NCI-H2081 treated with DMSO at 0.1 percent for 48 hours (cell line): ENCODE measurements at places on chromosomes 16 and 17.

DNA sequence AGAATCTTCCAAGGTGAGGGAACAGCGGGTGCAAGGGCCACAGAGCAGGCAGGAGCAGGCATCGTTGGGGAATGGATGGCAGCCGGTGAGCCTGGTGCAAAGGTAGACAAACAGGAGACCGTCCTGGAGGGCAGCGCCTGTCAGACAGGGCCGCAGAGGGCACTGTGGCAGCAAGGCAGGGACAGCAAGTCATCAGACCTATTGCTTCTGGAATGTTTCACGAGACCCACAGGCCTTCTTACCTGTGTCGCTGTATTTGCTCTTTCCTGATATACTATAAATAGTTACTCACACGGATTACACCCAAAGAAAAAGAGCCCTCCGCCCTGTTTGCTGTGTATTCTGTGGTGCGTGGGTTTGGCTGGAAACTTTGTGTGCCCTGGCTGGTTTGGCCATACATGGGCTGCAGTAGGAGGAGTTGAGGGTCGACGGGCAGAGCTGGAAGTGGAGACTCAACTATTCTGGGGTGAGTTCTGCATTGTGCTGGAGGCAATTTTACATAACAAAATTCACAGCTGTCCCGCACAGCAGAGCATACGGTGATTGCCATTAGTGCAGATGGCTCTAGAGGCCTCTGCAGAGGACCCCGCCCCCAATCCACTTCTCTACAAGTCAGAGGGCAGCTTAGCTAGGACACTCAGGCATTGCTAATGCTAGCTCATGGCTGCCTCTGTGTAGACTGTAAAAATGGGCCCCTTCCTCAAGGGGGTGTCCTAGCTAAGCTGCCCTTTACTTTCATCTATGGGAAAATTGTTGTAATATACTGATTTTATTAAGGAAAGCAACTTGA lies 18.6 kb upstream of the POLR3E start:
- no peak for DNase-seq

DNA sequence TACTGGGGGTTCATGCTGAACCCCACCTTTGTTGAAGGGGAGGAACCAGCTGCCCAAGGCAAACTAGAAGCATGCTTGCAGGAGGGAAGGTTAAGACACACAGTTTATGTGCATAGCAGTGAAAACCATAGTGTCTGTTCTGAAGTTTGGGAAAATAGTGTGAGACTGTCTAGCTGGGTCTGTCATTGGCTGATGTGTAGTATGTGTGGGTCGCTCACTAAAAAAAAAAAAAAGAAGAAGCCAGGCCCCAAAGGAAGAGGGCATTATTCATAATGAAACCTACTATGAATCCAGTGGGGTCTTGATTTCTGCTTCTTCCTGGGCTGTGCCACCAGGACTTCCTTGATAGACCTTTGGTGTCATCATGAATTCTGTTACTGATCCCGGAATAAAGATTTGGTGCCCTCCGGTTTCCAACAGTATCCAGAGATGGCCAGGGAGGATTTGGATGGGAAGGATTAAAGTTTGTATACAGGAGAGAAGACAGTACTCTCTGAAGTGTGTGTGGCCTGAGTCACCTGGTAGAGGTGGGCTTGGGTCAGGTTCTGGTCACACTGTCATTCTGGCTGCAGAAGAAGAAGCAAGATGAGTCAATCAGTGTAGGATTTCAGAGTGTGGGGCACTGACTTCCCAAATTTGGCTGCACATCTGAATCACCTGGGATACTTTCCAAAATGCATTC lies 220.3 kb downstream of the PRKCA start:
- no peak for DNase-seq

DNA sequence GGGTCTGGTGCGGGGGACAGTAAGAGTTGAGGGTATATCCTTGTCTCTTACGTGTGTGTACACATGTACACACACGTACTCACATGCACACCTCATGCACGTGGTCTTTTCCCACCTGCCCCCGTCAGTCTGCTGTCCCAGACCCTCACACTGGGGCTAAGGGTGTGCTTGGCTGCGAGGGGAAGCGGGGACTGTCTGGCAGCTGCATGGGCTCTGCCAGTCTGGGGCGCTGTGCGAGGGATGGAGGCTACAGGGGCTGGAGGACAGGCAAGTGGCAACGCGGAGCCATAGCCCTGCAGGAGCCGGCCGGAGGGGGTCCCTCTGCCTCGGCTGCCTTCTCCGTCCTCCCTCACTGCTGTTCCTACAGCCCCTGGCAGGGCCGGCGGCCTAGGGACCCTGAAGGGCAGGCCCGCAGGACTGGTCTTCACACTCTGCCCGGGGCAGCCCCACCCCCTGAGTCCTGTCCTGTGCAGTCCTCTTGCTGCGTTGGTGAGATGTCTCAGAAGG lies 20.8 kb upstream of the SLC38A10 start:
- no peak for DNase-seq

DNA sequence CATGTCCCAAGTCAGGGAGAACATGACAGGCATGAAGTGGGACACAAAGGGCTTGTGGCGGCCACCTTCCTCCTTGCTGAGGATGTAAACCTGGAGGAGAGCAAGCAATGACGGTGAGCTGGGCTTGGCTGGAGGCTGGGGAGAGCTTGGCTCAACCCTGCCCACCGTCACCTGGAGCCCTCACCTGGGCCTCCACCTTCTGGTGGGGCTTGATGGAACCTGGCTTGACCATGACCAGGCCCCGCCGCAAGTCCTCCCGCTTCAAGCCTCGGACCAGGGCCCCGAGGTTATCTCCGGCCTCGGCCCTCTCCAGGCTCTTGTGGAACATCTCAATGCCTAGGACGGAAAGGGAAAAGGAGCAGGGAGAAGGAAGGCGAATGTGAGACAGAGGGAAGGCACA lies 2.4 kb downstream of the TUFM start:
- no peak for DNase-seq

DNA sequence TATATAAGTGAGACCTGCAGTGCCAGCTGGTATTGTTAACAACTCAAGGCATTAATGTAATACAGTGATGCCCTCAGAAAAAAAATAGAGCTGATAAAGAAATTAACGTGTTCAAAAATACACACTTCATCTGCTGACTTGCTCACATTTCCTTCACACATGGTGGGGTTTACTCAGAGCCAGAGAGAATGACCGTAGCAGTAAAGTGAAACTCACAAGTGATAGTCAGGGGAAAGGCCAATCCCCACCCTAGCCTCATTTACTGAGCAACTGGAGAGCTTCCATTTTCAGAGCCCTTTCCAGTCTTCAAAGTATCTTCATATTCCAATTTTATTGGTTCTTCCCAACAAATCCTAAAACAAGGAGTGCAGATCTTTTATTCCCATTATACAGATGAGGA lies 74.0 kb upstream of the HLF start:
- DNase-seq: no peak

- DNase-seq: no peak
Observed at GRCh38 chr17:29138184-29138955, 41.8 kb downstream of the MYO18A start.

DNA sequence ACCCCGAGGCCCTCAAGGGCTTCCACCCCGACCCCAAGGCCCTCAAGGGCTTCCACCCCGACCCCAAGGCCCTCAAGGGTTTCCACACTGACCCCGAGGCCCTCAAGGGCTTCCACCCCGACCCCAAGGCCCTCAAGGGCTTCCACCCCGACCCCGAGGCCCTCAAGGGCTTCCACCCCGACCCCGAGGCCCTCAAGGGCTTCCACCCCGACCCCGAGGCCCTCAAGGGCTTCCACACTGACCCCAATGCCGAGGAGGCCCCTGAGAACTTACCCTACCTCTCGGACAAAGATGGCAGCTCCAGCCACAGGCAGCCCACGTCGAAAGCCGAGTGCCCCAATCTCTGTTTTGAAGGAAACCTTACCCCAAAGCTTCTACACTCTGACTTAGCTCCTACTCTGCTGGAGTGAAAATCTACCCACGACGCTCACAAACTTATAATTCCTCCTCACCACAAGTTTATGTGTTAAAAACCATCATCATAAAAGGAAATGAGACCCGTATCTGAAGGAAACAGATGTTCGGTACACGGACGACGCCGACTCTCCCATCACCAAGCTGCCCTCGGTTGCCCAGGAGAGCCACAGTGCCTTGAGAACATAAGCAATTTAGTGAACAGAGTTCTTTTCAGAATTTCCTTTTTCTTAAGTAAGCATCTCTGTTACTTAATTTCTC lies 61.2 kb upstream of the RPH3AL start:
- DNase-seq: no peak

GRCh38 chr16:68265078-68265920 lies 973 bp downstream of the SLC7A6 start:
- no peak for DNase-seq

DNA sequence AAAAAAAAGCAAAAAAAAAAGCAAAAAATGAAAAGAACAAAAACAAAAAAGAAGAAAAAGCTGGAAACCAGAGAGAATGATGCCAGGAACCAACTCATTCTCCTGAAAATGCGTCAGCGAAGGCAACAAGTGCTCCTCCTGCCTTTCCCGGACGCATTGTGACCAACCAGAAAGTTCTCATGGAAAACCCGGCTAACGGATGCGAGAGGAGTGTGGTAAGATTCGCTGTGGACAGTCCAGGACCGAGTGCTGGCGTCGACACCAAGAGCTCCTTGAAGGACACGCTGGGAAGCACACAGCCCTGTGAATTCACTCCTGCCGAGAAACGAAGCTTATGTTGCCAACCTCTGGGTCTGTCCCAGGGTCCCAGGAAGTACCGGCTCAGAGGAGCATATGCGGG lies 43.4 kb downstream of the METRNL start:
- no peak for DNase-seq
